ENCODE measurements at places on chromosomes 1 and 21. TPM values are rescaled to one million over a fixed set of nuclear protein-coding genes. Genes with fewer than 3 reads are reported as not detected.
A peak's percentile ranks its signal among the peaks of the same experiment; 100 is the strongest.

Gene PRAMEF11
- total RNA-seq = not detected

Gene AADACL4
- not detected for total RNA-seq

Gene TMPRSS15
- total RNA-seq = 3.3 TPM

Gene SPRR5
- total RNA-seq = not detected

Gene CHRNB2
- total RNA-seq = 0.15 TPM

Gene BMP8A
- total RNA-seq = not detected

Gene SLC66A1
- total RNA-seq = 16.2 TPM

Gene MTARC2
- total RNA-seq = 5.2 TPM

Gene SH2D1B
- total RNA-seq = not detected

Gene REN
- not detected for total RNA-seq

Gene SPATA45
- not detected for total RNA-seq

Gene CDC7
- total RNA-seq = 4.0 TPM

Gene CRABP2
- total RNA-seq = 0.98 TPM

Gene LENEP
- total RNA-seq = not detected

Gene KRTAP11-1
- not detected for total RNA-seq

GRCh38 chr1:34885405-34886247 lies 26.1 kb upstream of the SMIM12 start:
- no peak for DNase-seq

DNA sequence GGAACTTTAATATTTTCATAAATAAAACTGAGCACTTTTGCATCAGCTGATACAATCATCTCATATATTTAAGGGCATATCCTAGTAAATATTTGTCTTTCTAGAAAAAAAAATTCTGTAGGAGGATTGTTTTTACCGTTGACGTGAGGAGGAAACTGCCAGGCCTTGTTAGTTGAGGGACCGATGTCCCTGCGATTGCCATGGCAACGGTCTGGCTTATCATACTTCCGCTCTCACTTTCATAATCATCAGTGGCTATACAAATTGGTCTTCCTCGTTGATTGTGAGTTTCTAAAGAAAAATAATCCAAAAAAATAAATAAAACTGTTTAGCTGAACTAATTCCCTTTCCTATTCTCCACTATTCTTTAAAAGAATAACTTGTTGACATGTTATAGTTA lies 69.3 kb upstream of the ANGPTL3 start:
- no peak for DNase-seq

- peak; percentile 50 for DNase-seq
These were observed 103.3 kb upstream of the DEPDC1 start for GRCh38 chr1:68600049-68600661.

DNA sequence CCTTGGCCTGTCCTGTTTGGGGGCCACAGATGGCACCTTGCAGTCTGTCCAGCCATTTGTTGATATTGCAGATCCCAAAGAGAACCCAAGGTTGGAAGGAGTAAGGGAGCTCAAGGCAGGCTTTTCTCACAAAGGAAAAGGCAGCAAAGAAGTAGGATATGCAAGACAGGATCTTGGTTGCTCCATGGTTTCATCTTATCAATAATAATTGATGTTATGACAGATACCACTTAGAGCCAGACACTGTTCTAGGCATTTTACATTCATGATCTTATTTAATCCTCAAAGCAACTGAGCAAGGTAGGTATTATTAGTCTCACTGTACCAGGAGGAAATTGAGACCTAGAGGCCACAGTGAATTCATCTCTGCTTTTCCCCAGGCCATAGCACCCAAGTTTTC lies 28.8 kb downstream of the BATF3 start:
- DNase-seq = no peak

- no peak for DNase-seq
These were observed 25.3 kb downstream of the DTL start for GRCh38 chr1:212060632-212061472.

GRCh38 chr1:87334351-87335174 lies 5.9 kb downstream of the LMO4 start:
- peak; percentile 24 for DNase-seq

DNA sequence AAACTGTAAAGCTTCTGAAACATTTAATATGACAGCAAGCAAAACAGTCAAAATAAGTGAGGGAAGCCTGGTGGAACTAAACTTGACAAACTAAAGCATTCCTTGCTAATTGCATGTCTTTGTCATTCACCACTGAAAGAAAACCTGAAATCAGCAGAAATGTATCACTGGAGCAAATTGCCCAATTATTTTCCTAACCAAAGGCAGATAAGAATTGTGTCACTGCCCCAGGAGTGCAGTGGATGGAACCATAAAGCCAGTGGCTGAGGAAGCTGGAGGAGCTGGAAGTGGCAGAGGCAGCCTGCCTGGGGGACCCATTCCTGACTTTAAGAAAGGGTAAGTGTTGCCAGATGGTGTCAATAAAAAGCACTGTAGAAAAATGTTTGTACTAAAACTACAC lies 2.7 kb upstream of the SLC30A10 start:
- DNase-seq = no peak

- no peak for DNase-seq
These were observed 126.2 kb downstream of the GIPC2 start for GRCh38 chr1:78171736-78172590.

- DNase-seq = no peak
These were observed 5.2 kb upstream of the NR5A2 start for GRCh38 chr1:200022239-200022804.

DNA sequence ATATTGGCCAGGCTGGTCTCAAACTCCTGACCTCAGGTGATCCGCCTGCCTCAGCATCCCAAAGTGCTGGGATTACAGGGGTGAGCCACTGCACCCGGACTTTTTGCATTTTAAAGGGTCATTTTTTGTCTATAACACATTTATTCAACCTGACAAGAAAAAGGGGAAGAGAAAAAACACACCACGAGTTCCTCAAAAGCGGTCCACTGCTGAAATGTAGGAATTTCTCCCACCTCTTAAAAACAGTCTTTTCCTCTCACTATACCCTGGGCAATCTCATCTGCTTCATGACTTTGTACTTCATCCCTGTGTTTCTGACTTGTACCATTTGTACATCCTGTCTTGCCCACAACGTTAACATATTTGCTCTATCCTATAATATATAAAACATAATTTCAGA lies 413.3 kb upstream of the PTBP2 start:
- no peak for DNase-seq

DNA sequence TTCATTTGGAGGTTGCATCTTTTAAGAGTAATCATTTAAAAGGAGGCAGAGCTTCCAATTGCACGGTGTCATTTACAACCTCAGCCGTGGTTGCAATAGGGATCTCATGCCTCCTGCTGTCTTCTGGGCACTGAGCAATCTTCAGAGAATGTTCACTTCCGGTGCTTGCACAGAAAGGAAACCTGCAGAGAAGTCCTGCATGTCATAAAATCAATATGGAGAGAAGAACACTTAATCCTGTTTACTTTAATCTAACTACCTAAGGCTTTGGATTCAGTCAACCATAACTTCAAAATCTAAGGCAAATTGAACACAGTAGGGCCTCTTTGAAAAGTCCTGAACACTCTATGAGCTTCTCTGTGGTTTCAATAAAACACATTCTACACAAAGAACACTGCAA lies 11.3 kb upstream of the MAP10 start:
- peak; percentile 86 for DNase-seq

- DNase-seq = no peak
These were observed 16.0 kb downstream of the DHRS3 start for GRCh38 chr1:12601700-12602658.

GRCh38 chr1:156816561-156817328 lies at the start of gene SH2D2A:
Gene SH2D2A (minus strand): TSS chr1:156816848. CDS start chr1:156816708, 140 bp downstream.
- DNase-seq = peak; percentile 81

GRCh38 chr1:154729577-154729976 lies 121.6 kb upstream of the ADAR start:
- no peak for DNase-seq

DNA sequence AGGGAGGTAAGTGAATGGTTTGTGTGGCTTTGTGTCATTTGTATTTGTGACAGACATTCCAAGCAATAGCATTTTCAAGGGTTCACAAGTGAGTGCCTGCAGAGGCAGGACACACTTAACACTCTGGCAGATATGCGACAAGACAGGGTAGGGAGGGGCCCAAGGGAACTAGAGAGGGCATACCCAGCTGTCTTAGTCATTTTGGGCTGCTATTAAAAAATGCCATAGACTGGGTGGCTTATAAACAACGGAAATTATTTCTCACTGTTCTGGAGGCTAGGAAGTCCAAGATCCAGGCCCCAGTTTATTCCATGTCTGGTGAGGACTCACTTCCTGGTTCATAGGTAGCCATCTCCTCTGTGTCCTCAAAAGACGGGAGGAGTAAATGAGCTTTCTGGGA lies 137.4 kb downstream of the FGGY start:
- peak; percentile 20 for DNase-seq

DNA sequence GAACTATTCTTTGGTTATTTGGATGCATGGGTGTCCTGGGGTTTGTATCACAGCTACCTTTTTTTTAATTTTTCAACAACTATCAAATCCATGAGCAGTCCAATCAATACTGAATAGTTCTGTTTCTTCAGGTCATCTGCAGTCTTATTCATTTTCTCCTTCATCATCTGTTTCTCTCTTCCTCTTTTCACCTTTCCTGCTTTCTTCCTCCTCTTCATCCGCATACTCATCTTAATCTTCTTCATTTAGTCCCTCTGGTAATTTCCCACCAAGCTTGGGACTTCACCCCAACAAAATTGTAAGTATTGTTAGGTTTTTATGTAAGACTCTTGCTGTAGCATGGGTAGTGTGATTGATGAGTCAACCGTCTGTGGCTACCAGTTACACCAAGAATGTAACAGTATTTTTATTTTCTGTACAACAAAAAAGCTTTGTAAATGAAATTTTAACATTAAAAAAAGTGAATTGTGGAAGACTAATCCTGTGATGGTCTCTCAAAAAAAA lies 184.1 kb upstream of the RNPC3 start:
- DNase-seq = no peak

- DNase-seq = no peak
These were observed 98.5 kb downstream of the OSBPL9 start for GRCh38 chr1:51715369-51715768.

GRCh38 chr1:85151446-85151845 lies 49.4 kb downstream of the SYDE2 start:
- DNase-seq = no peak

DNA sequence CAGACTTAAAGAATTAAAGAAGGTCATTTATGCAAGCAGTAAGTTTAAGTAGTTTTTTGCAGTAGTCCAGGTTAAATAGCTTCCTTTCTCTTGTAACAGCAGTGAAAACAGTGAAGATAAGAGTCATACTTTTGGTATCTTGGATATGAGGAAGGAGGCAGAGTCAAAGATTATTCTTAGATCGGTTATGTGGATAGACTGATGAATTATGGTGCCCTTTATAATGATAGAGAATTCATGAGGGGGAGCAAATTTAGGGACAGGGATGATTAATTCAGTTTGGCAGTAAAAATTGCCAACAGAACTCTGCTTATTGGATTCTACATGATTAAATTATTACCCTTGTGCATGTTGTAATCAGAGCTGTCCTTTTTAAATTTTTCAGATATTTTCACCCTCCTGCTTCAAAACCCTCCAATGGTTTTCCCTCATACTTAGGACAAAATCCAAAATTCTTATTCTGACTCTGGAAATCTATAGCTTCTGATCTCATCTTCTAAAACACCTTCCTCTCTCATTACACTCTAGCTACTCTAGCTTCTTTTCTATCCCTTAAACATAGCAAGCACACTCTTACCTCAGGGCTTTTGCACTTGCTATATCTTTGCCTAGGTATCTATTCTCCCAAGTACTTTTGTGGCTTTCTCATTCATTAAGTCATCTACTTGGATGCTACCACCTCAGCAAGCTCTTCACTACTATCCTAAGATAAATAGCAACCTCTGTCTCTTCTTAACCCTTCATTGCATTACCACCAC lies 79.8 kb downstream of the PKN2 start:
- DNase-seq = no peak

- no peak for DNase-seq
These were observed 28.1 kb downstream of the VANGL1 start for GRCh38 chr1:115669886-115670285.

- DNase-seq = no peak
These were observed 20.7 kb downstream of the ECE1 start for GRCh38 chr1:21269461-21270085.

- peak; percentile 84 for DNase-seq
These were observed 233.6 kb upstream of the FMN2 start for GRCh38 chr1:239858057-239858456.

DNA sequence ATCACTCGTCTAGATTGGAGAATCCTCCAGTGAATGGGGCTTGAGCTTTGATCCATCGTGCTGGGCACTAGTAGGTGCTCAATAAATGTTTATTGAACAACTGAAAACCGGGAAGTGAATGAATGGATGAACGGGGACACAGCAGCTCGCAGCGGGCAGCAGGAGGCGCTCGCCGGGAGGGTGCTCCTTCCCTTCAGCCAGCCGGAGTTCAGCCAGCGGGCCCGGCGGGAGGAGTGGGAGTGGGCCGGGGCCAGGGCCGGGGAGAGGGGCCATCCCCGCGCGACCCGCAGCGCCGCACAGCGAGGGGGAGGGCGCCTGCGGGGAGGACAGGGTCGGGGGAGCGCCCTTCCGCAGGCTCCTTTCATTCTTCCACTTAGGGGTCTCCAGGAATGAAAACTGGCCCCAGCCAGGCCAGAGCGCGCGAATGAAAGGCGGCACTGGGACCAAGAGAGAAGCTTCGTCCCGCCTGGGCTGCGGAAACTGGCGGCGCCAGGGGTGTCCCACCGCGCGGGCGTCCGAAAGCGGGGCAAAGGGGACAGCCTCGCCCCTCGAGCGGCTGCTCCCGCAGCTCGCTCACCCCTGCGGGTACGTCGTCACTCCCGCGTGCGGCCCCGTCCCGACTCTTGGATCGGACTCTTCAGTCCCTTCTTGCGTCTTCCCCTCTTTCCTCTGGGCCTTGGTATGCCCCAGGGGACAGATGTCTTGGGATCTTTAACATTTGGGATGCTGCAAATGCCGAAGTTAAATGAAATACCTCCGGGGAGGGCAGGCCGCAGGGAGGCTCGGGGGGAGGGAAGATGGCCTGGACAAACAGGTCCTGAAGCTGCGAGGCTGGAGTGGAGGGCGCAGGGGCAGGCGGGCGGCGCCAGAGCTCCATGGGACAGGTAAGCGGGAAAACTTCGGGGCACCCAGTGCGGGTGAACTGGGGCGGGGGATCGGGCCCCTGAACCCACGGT lies 3.6 kb upstream of the INAVA start:
- peak; percentile 81 for DNase-seq

- peak; percentile 91 for DNase-seq
These were observed 13.1 kb upstream of the SLC30A1 start for GRCh38 chr1:211591980-211592493.

DNA sequence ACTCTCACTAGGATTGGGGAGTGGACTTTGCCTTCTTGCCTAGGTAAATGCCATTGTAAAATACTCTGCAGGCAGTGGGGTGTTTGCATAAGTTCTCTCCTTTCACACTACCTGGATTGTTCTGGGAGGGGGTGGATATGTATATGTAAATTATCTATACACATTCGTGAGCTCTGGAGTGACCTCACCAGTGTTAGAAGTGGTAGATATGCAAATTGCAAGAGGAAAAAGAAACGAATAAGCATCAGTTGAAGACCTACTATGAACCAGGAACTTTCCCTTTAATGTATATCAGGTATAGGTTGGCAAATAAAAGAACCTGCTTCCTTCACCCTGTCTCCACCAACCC lies 1.5 kb upstream of the ARHGEF11 start:
- no peak for DNase-seq
